Motor neuron (in vitro differentiated cells): ENCODE measurements at places on chromosomes 4 and X. TPM values are rescaled to one million over a fixed set of nuclear protein-coding genes. Genes with fewer than 3 reads are reported as not detected.

PAGE2 gene
- total RNA-seq, result 3.5 and 4.3 TPM in 2 replicates

F11 gene
- total RNA-seq, result 0.21 TPM in 1 of 2 replicates, not detected in the other

RRH gene
- 0.81 TPM in 1 of 2 replicates, not detected in the other for total RNA-seq

AVPR2 gene
- 0.19 and 0.58 TPM in 2 replicates for total RNA-seq

AREG gene
- not detected in 2 replicates for total RNA-seq

CT45A5 gene
- not detected in 2 replicates for total RNA-seq

USP17L21 gene
- total RNA-seq, result not detected in 2 replicates

SLITRK4 gene
- 10.6 and 10.8 TPM in 2 replicates for total RNA-seq

FGF13 gene
- 85.5 and 90.6 TPM in 2 replicates for total RNA-seq

GPR50 gene
- 8.0 and 9.1 TPM in 2 replicates for total RNA-seq

SPIN2A gene
- 1.3 and 1.9 TPM in 2 replicates for total RNA-seq

CCDC149 gene
- total RNA-seq, result 15.5 and 20.6 TPM in 2 replicates

LIMCH1 gene
- total RNA-seq, result 164 and 452 TPM in 2 replicates

CCSER1 gene
- total RNA-seq, result 19.8 and 30.4 TPM in 2 replicates

TMSB15A gene
- total RNA-seq, result 173 and 175 TPM in 2 replicates

TRAM1L1 gene
- 0.66 and 0.70 TPM in 2 replicates for total RNA-seq

FRMPD3 gene
- 5.5 and 7.4 TPM in 2 replicates for total RNA-seq

STEEP1 gene
- total RNA-seq, result 26.5 and 29.7 TPM in 2 replicates

PACRGL gene
- total RNA-seq, result 16.6 and 18.2 TPM in 2 replicates

UGT2B11 gene
- 0.14 TPM in 1 of 2 replicates, not detected in the other for total RNA-seq

PNMA6A gene
- 8.3 and 11.0 TPM in 2 replicates for total RNA-seq

EIF1AX gene
- total RNA-seq, result 43.8 and 60.7 TPM in 2 replicates

TMEM31 gene
- total RNA-seq, result not detected in 2 replicates

NPY1R gene
- total RNA-seq, result 0.25 and 0.27 TPM in 2 replicates

GYPA gene
- not detected in 2 replicates for total RNA-seq

CHRDL1 gene
- 3.1 and 3.9 TPM in 2 replicates for total RNA-seq

LDOC1 gene
- 26.6 and 29.1 TPM in 2 replicates for total RNA-seq

ZNF732 gene
- 0.43 and 0.52 TPM in 2 replicates for total RNA-seq

LAMP2 gene
- total RNA-seq, result 127 and 137 TPM in 2 replicates

IL15 gene
- total RNA-seq, result 0.14 and 0.33 TPM in 2 replicates

ODAPH gene
- not detected in 2 replicates for total RNA-seq

GIMD1 gene
- total RNA-seq, result 0.35 TPM in 1 of 2 replicates, not detected in the other

TBC1D19 gene
- 20.6 and 24.7 TPM in 2 replicates for total RNA-seq

GALNTL6 gene
- 18.5 and 22.2 TPM in 2 replicates for total RNA-seq

ADGRG2 gene
- 1.7 and 2.0 TPM in 2 replicates for total RNA-seq

CD99L2 gene
- 82.6 and 86.8 TPM in 2 replicates for total RNA-seq
